ENCODE measurements at places on chromosomes 11 and 22.

- peak; percentile 17 for DNase-seq
Measured at GRCh38 chr11:63985812-63986155, 454 bp upstream of the OTUB1 start.

- DNase-seq = no peak
Measured at GRCh38 chr11:70352100-70352499, 46.2 kb upstream of the CTTN start.

DNA sequence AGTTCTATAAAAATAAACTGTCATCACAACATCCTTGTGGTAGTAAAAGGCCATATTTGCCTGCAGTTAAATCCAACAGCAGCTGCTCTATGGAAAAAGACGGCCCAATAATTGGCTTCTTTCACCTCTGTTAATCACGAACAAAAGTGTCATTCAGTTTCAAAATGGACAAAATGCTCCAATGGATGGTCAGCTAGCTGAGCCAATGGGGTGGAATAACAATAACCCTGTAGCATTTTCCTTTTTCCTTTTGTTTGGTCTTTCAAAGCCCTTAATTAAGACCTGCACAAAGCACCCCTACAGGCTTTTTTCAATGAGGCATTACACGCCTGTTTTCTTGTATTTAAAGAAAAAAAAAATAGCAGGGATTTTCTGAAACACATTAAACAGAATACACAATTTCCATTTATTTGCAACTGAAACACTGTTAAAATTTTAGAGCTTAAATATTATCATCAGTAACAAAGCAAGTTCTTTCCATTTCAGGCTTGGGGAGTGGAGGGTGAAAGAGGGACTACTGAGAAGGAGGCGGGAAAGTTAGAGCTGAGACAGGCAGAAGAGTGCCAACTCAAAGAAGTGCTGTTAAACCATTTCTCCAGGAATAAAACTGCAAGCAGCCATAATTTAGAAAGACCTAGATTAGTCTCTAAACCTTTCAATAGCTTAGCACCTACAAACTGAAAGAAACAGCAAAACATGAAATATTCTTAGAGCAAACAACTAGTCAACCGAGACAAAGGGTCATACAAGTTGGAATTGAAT is 28.7 kb downstream of the LGR4 start:
- no peak for DNase-seq

DNA sequence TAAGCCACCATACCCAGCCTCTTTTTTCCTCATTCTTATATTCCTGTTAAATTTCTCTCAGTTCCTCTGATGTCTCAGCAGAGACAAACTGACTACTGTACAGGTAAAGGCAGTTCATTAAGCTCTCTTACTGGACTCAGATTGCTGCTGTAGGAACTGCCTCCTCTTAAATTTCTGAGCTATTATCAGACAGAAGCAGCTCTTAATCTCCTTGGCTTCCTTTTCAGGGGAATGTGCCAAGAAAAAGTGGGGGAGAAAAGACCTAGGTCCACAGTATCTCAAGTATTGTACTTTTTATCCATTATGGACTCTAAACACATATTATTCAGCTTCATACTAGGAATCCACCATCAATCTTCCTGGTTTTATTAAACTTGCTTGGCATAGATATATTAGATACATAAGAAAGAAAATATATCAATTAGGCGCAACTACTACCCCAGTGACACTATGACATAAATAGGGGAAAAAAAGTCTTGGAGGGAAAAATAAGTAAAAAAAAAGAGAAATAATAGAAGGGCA is 26.1 kb downstream of the MRTFA start:
- DNase-seq = no peak

GRCh38 chr11:92739041-92739440 is 230.4 kb upstream of the MTNR1B start:
- peak; percentile 30 for DNase-seq

DNA sequence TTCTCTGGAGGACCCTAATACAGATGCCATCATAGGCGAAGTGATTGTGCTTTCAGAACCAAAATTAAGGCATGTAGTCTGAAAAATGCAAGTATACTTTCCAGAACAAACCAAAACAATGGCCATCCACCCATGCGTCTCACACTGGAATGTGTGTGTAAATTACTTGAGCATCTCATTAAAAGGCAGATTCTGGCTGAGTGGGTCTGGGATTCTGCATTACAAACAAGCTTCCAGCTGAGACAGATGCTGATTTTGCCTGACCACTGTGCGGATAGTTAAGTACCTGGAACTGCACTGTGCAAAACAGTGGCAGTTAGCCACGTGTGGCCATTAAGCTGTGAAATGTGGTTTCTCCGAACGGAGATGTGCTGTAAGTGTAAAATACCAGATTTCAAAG is 26.2 kb downstream of the RRP7A start:
- no peak for DNase-seq

DNA sequence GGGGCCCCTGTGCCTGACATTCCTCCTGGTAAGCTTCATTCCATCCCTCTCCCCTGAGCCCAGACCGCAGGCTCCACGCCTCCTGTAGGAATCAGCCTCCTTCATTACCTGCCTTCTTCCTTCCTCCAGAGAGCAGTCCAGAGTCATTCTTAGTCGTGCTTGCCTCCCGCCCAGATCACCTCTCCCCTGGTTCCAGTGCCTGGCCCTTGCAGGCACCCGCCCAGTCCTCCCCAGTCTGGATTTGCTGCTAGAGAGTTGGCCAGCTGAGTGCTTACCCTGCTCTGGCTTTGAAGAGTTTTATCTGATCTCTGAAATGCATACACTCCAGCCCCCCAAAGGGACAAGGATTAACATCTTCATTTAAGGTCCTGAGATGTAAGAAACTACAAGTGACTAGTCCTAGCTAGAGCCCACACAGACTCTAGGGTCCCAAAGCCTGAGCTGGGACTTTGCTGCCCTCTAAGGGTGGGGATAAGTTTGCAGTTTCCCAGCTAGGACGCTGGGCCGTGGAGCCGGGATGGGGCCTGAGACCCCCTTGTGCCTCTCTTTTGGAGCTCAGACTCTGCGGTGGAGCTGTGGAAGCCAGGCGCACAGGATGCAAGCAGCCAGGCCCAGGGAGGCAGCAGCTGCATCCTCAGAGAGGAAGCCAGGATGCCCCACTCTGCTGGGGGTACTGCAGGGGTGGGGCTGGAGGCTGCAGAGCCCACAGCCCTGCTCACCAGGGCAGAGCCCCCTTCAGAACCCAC is 1.6 kb downstream of the NR1H3 start:
- peak; percentile 46 for DNase-seq

DNA sequence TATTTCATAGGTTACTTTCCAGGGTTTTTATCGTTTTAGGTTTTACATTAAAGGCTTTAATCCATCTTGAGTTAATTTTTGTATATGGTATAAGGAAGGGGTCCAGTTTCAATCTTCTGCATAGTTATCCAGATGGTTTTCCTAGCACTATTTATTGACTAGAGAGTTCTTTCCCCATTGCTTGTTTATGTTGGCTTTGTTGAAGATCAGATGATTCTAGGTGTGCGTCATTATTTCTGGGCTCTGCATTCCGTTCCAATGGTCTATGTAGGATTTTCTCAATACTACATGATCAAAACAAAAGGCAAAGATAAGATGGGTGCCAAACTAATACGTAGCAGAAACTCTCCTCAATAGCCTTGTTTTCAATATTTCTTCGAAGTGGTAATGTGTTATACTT is 14.3 kb upstream of the RIC3 start:
- no peak for DNase-seq

DNA sequence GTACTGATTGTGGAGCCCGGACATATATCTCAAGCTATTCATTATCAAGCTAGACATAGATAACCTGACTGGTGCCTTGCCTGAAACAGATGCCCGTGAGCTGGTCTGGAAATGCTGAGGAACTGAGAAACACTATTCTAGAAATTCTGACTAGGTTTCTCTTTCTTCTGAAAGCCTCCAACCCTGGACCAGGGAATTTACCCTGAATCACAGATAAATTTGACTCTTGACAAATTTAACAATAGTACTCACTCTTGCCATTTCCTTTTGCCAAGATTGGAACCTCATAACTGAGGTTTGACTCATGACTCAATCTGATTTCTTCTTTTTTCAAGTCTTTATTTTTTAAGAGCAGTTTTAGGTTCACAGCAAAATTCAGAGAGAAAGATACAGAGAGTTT is 189.6 kb upstream of the SYN3 start:
- peak; percentile 8 for DNase-seq

DNA sequence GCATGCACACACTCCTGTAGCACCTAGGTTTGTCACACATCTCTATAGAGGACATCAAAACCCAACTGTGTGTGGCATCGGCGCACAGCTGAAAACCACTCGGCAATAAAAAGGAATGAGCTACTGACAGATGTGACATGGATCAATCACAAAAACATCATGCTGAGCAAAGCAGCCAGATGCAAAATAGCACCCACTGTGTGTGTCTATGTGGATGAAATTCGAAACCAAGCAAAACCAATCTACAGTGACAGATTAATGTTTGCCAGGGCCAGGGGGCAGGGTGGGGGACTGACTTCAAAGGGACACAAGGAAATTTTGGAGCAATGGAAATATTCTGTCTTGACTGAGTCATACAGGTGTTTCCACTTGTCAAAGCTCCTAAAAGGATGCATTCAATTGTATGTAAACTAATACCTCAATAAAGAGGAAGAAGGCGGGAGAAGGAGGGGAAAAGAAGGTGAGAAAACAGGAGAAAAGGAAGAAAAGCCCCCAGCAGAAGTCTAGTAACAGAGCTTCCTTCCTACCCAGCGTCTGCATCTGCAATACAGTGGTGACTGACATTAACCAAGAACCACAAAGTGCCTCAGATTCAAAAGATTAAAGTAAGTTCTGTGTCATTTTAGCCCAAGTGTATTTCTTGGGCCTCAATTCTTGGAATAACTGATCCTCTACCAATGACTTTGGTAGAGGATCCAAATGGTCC is 49.8 kb downstream of the PACSIN2 start:
- DNase-seq = peak; percentile 65

- DNase-seq = peak; percentile 31
Measured at GRCh38 chr11:65646958-65647701, 9.2 kb downstream of the SIPA1 start.

DNA sequence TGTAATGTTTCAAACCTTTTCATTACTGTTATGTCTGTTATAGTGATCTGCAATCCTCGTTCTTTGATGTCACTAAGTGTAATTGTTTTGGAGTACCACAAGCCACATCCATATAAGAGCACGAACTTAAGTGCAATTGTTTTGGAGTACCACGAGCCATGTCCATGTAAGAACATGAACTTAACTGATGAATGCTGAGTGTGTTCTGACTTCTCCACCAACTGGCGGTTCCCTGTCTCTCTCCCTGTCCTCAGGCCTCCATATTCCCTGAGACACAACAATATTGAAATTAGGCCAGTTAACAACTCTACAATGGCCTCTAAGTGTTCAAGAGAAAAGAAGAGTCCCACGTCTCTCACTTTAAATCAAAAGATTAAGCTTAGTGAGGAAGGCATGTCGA is 23.5 kb downstream of the TESMIN start:
- DNase-seq = no peak

DNA sequence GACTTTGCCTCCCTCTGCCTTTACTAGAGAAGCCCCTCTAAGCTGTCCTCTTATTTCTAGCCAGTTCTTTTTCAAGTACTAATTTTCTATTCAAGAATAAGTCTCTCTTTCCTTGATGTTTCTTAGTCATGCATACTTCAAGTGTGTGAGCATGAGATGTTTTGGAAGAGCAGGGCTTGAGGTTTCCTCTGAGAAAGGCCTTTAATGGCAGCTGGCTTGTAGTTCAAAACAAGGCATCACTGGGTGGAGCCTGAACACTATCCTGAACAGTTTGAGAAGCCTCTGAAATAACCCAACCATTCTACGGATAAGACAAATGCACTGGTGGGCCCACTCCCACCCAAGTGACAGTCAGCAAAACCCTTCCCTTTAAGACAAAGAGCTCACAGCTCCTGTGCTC is 37.6 kb downstream of the CLDN25 start:
- DNase-seq = no peak

DNA sequence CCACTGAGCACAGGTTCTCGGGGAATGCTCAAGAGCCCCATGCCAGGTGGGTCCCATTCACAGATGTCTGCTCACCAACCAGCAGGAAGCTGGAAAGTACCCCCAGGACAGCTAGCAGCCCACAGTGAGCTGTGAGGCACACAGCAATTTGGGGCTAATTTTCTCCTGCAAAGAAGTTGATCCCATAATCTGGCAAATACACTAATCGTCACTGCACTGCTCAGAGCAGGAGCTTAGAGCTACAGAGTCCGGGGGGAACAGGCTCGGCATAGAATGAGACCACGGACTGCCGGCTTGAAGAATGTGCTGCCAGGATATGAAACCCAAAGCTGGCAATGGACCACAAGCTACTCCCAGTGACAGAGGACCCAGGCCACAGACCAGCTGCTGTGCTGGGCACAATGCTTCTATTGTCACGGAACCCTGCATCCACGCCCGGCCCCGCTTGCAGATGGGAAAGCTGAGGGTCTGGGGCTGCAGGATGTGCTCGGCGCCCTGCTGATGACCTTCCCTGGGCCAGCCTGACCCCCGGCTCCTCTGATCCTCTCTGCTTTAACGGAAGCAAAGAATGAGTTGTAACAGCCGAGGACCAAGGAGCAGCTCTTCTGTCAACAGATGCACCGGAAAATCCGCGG is 239.7 kb downstream of the CTTN start:
- no peak for DNase-seq

- no peak for DNase-seq
Measured at GRCh38 chr11:103651341-103651998, 385.0 kb upstream of the DDI1 start.

- peak; percentile 69 for DNase-seq
Measured at GRCh38 chr11:87440076-87440770, 402.5 kb downstream of the TMEM135 start.

DNA sequence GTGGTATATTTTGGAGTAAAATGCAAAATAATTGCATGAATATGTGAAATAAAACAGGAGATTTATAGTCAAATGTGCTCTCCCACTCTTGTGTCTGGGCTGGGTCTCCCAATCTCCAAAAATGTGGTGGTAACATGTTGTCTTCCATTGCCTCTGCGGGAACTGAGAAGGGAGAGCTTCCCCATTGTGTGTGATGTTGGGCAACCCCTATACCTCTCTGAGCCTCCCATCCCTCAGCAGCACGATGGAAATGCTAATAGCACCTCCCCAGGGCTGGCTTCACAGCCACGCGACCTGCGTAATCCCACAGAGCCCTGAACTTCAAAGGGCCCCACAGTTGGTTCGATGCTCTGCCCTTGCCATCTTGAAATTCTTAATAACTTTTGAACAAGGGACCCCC is 72.0 kb downstream of the TP53I11 start:
- DNase-seq = no peak

DNA sequence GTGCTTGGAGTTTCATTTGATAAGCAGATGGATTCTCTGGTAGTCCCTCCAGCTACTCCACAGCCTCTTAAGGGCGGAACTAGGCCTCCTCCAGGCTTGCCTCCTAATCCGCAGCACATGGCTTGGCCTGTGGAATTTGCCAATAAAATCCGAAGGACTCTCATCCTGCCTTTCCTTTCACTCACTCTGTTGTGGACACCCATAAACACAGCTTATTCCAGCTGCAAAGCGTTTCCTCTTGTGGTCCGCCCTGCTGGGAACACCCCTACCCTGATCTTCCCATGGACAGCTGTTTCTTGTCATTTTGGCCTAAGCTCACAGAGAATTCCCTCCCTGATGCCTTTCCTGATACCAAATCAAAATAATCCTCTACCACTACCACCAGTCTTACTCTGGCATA is 546.2 kb downstream of the NTM start:
- DNase-seq = no peak

Measured in fibroblast of skin of back (primary cell).